ENCODE measurements at places on chromosomes 1 and 21. TPM values are rescaled to one million over a fixed set of nuclear protein-coding genes. Genes with fewer than 3 reads are reported as not detected.

DNA sequence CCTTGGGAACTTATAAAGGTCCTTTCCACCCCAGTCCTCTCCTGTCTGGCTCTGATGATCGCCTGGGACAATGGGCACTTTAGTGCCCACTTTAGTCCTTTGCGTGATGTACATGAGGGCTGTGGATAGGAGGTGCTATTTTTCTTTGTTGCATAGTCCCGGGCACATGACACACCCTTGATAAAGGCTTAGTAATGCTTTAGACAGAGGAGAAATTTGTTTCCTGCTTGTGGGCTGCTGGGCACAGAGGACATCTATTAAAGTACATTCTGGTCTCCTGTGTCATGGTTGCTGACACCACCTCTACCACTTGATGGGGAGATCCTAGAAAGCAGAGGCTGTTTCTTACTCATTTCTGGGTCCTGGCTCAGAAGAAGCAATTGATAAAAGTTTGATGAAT lies 5.4 kb upstream of the KNCN start:
- DNase-seq: no peak

- DNase-seq: no peak
These were observed 64.6 kb upstream of the AK4 start for GRCh38 chr1:65083263-65083896.

- peak; percentile 70 for DNase-seq
These were observed 4.5 kb downstream of the CNR2 start for GRCh38 chr1:23908453-23909341.

- DNase-seq: no peak
These were observed 81.4 kb upstream of the PRDX6 start for GRCh38 chr1:173395762-173396161.

DNA sequence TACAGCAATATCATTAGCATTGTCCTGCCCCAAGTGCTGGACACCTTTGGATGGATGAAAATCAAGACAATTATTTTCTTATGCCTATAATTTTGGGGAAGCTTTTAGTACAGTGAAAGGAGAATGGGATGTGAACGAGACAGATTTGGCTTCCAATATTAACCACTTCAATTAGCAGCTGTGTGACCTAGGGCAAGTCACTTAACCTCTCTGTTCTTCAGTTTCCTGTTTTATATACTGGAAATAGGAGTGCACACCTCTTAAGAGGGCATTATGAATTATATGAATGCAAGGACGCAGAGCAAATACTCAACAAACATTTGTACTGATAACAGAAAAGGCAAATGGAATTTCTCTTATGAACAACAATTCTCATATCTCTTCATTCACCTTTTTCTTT lies 18.5 kb downstream of the CYP2J2 start:
- DNase-seq: no peak

- no peak for DNase-seq
These were observed 55.1 kb upstream of the CR2 start for GRCh38 chr1:207398986-207399385.

DNA sequence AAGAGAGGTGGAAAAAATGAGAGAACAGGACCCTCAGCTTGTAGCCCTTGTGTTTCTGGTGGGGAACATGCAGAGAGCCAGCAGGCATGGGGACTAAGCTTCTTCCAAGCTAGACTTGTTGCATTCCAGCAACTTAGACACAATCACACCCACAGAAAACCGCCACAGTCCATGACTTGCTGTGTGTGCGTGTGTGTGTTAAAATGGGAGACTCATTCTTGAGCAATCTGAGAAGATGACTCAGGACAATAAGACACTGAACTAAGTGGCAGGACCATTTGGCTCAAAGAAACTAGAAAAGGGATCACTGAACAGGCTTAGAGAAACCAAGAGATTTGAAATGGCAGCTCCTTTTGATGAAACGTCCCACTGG lies 78.0 kb downstream of the HLX start:
- DNase-seq: no peak

GRCh38 chr1:7482772-7483495 lies 288.2 kb upstream of the VAMP3 start:
- no peak for DNase-seq

DNA sequence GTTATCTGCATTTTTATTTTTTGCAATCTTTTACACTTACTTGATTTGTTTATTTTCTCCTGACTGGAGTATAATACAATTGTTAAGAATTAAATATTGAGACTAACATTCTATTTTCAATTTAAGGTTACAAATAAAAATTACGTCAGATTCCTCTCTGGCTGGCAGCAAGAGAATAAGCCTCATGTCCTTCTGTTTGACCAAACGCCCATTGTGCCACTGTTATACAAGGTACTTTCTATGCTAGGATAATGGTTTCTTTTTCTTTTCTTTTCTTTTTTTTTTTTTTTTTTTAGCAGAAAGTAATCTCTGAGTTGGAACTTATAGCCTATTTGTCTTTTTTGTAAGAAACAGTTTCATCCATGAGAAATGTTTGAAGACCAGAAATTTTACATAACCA lies 20.0 kb downstream of the DNAJC16 start:
- DNase-seq: no peak

DNA sequence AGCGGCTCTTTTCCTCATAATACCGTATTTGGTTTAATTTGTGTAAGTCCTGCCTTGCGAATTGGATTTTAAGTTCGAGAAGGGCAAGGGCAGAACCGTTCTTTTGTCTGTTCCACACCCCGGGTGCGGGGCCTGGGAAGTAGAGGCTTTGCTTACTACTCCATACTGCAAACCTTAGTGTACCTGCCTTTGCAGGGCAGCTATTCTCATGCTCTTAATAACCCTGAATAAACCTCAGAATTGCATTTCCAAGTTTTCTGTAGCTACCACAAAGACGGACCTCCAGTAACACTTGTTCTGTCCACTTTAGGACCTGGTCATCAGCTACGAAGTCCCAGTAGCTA lies 657 bp upstream of the HNRNPU start:
- peak; percentile 43 for DNase-seq

GRCh38 chr1:233364695-233365539 lies 37.4 kb downstream of the MAP3K21 start:
- no peak for DNase-seq

GRCh38 chr1:84379138-84379916 lies 19.0 kb upstream of the DNASE2B start:
- no peak for DNase-seq

Gene LMX1A
- total RNA-seq: not detected

Gene LHX8
- not detected for total RNA-seq

Gene KCNQ4
- total RNA-seq: 1.5 TPM

Gene TINAGL1
- not detected for total RNA-seq

Gene ERICH3
- total RNA-seq: not detected

Gene NBPF9
- total RNA-seq: 16.7 TPM

Gene KCNJ6
- total RNA-seq: not detected
